GM04504 (cell line): ENCODE measurements at places on chromosomes 6 and 20.

DNA sequence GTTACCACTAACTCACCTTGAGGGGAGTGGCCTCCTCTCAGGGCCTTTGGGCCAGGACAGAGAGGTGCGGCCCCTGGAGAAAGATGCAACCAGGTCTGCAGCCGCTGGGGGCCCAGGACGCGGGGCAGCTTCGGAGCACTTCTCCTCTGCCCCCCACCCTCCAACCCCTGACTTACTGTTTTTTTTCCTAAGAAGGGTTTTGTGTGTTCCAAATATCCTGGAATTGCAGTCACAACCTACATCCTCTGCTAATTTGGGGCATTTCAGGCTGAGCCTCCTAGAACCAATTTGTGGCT is 1.7 kb downstream of the LINC00237 start:
- DNase-seq = no peak

DNA sequence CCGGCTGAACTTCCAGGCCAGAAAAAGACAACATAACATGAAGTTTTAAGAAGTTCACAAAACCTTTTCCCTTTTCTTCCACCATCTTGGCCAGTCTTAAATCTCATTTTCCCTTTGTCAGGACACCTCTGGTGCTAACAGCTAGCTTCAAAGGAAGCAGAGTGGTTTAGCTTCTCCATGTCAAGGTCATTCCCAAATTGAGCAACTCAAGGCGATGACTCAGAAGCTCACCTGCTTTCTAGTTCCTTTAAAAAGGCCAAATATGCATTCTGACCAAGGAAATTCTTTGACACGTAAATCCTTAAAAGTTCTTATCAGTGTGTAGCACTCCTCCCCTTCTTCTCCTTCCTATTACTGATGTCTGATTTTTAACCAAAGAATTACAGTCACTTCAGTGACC is 69.6 kb upstream of the VGLL2 start:
- no peak for DNase-seq

DNA sequence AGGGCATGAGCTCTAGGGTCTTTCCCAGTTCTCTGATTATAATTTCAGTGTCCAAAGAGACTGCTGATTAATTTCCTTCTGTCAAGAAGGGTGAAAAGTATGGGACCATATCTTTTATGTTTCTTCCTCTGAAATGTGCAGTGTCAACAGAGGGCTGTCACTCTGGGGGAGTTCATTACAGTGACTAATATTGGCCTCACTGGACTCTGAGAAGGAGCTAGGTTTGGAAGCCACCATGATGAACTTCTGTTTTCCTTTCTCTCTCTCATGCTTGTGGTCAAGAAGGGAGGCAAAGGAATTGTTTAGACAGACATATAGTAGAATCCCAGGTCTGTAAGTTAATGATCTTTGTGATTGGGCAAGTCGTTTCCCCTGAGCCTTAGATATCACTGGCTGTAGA is 41.8 kb upstream of the BMP6 start:
- DNase-seq = no peak

DNA sequence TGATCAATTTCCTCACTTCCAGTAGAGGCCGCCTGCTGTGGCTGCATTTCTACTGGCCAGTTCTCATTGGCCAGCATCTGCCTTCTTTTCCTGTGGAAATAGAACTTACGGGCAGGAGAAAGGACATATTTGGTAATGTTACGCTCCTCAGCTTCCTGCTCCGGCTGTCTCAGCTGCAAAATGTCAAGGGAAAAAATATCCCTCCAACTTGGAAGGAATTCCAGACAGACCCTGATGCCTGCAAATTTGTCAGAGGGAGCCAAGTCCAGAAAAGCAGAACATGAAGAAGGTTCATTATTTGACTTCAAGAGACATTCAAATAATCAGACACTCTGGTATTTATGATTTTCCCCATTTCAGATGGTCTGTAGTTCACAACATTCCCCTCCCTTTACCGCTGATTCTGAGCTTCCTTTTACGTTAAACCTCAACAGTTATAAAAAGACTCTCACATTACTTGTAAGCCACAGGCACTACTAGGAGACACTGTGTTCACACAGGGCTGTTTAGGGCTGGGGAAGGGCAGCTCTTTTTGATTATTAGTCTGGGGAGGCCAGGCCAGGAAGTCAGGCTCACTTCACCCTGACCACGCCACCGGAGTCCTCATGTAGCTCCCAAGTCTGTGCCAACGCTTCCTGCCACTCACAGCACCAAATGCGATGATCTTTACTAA is 179.6 kb upstream of the CCN2 start:
- DNase-seq = peak; percentile 70

- no peak for DNase-seq
Observed at GRCh38 chr20:54091120-54091480, 20.7 kb upstream of the BCAS1 start.

DNA sequence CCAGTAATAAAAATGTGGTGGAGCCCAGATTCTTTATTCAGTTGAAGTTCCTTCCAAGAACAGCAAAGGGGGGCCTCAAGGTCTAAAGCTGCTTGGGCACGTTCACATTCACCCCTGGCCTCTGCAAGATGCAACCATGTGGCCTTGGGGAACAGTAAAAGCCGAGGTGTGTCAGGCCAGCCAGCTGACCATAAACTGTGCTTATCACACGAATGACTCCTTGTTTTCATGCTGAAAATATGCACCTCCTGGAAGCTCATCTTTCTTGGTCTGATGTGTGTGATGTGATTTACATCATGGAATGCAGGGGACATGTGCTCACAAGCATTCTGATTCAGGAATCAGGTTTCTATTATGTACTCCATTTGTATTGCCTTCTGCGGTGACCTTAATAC is 211.6 kb upstream of the MARCKS start:
- DNase-seq = peak; percentile 95

DNA sequence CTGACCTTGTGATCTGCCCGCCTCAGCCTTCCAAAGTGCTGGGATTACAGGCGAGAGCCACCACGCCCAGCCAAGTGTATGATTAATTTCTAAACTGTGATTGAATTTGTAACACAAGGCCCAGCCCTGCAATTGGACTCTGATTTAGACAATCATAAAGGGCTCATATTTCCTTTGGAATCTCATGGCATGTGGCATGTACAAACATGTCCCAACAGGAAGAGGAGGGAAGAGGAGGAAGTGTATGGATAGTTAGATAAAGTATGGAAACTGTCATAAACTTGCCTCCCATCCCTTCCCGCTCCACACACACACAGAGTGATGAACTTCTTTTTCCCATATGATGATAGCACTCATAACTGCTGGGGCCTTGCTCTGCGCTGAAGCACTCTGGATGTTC is 27.2 kb upstream of the QKI start:
- no peak for DNase-seq

DNA sequence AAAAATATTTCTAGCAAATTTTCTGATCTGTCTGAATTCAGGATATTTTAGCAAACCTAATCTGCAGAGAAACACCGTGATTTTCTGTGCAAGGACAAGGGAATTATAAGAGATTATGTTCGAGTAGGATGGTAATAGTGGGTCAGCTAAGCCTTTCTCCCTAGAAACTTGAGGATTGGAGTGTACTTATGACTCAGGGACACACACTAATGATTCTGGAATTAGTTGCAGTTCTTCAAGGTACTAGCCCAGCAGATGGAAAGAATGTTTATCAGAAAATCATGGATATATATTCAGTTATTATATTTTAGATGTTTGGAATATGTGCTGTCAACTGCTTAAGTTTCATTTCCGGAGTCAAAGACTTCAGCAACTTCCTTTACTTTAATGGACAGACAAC is 177.1 kb upstream of the MAP3K7 start:
- no peak for DNase-seq

GRCh38 chr6:33014841-33015634 is 5.6 kb upstream of the HLA-DOA start:
- DNase-seq = peak; percentile 57

DNA sequence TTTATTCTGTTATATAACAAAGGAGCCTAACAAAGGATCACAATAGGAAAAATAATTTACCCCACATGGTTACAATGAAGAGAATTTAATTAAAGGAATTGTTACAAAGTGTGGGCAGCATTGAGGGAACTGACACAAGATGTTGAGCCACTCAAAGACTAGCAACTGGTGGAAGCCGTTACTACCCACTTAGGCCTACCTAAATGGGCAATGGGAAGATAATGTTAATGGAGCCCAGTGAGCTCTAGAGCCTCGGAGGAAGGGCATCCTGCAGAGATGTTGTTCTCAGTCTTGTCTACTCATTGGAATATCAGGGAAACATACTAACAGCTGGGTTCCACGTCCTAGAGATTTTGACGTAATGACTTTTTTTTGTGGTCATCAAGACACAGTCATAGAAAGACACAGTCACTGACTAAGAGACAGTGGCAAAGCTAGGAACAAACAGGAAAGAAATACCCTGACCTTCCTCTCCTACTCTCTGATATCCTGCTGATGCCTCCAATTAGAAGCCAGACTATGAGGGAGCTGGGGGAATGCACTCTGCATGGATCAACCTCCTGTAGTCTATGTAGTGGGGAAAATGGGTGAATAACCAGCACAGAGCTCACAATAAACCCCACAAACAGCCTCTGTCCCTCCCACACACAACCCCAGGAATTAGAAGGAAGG is 523.8 kb upstream of the FLRT3 start:
- no peak for DNase-seq

GRCh38 chr20:43959079-43959919 is 44.6 kb downstream of the TOX2 start:
- DNase-seq = no peak

DNA sequence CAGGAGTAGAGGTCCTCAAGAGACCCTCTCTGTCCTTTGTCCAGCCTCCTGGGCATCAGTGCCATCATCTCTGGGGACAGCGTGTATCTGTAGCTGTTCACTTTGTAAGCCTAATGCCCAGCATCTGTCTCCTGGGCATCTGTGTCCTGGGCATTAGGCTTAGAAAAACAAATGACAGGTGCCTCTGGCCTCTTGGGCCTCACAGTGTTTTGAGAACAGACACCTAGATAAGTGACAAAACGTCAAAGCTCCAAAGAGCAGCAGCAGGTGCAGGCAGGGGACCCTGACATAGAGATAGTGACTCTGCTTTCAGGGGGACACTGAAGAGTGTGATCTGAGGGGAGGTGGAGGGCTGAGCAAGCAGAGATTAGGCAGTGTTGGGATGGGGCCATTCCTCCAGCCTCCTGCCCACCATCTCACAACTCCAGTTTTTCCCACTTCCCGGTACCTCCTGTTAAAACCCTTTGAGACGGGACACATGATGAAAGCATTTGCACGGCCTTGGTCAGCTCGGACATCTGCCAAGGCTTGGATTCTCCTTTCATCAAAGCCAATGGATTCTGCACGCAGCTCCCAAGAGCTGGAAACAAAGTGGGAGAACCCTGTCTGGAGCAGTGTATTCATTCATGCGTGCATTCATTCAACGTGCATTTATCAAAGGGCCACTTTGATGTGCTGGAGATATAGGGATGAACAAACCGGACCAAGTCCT is 55.5 kb upstream of the CD93 start:
- DNase-seq = no peak

DNA sequence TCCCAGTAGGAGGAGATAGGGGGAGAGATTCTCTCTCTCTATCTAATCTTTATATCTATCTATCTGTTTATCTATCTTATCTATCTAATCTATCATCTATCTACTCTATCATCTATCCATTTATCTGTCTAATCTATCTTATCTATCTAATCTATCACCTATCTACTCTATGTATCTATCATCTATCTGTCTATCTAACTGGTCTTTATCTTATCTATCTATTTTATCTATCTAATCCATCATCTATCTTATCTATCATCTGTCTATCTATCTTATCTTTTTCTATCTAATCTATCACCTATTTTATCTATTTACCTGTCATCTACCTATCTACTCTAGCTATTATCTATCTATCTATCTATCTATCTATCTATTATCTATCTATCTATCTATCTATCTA is 109.4 kb downstream of the FNDC1 start:
- no peak for DNase-seq

DNA sequence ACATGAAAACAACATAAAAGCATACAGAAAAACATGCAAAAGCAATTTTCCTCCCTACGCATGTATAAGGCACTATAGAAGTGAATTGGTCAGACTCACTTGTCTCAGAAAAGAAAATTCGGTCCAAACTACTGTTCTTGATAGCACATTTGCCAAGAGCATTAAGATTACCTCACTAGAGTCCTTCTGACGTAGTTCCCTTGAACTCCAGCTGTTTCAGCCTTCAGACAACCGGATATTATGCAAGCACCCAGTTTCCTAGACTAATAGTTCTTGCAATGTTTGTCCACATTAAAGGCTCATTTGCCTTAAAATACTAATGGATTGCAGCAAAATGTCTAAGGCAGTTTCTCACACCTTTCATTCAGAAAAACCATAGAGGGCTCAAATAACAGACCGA is 2.5 kb upstream of the CASS4 start:
- no peak for DNase-seq

- DNase-seq = peak; percentile 15
Observed at GRCh38 chr20:20237093-20237959, 130.6 kb upstream of the INSM1 start.

GRCh38 chr6:37254881-37255280 is 2.7 kb upstream of the TBC1D22B start:
- no peak for DNase-seq

GRCh38 chr6:32045811-32046449 is 7.7 kb downstream of the CYP21A2 start:
- DNase-seq = no peak

DNA sequence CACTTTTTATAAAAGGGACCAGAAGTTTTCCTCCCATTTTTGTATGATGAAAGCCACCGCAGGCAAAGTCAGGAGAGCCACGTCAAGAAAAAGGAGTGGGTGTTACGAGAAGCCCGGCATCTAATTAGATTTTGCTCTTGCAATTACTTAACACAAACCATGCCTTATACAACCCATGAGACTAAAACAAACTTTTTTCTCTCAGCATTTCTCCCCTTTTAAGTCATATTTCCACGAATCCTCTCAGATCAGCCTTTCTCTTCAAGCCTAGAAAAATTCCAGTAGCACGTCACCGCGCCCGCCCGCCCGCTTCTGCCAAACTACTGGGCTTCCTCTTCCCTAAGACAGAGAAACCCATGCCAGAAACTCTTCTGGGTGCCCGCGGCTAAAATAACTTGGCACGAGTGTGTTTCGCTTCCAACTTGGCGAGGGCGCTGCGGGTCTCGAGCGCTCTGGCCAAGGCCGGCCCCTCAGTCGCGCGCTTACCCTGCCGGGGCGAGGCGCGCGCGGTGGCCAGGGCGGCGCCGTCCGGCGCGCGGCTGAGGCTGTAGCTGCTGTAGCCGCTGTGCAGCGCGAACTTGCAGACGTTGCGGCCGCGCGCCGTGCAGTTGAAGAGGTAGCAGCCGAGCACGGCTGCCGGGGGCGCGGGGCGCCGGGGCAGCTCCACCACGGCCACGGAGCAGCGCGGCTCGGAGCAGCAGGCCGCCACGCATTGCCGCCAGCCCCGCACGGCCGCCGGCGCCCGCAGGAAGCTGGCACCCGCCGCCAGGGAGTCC is 1.0 kb downstream of the LRP11 start:
- DNase-seq = no peak
